ENCODE measurements at places on chromosomes 5 and 9. TPM values are rescaled to one million over a fixed set of nuclear protein-coding genes. Genes with fewer than 3 reads are reported as not detected.
A peak's percentile ranks its signal among the peaks of the same experiment; 100 is the strongest.

- peak overlapping the region; percentile 4 for H3K4me3 ChIP-seq
- H3K27me3 ChIP-seq = no peaks in the 10 kb centered on the region
- peak; percentile 40 for DNase-seq
- no peaks in the 10 kb centered on the region for H3K36me3 ChIP-seq
- peaks cover 95% of the 10 kb centered on the region for H3K4me1 ChIP-seq
Observed at GRCh38 chr5:170333161-170333910, 35.8 kb upstream of the LCP2 start.

DNA sequence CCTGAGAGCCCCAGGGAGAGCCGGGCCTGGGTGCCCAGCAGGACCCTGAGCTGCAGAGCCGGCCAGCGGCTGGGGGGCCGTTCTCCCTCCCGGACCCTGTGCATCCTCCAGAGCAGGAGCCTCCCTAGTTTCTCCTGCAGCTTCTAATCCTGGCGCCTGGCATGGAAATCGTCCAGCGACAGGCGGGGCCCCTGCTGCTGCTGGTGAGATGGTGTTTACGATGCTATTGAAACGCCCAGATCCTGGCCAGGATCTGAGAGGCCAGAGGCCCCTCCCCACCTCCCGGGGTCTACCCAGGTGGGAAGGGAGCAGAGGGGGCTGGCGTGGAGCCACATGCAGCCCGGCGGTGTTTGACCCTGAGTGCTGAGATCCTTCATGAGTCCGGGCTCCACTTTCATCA, 38.2 kb upstream of the CEP72 start:
- H3K4me1 ChIP-seq = no peaks in the 10 kb centered on the region
- no peaks in the 10 kb centered on the region for H3K36me3 ChIP-seq
- H3K27me3 ChIP-seq = peaks cover 47% of the 10 kb centered on the region
- no peak for DNase-seq
- H3K27ac ChIP-seq = no peak overlapping the region

DNA sequence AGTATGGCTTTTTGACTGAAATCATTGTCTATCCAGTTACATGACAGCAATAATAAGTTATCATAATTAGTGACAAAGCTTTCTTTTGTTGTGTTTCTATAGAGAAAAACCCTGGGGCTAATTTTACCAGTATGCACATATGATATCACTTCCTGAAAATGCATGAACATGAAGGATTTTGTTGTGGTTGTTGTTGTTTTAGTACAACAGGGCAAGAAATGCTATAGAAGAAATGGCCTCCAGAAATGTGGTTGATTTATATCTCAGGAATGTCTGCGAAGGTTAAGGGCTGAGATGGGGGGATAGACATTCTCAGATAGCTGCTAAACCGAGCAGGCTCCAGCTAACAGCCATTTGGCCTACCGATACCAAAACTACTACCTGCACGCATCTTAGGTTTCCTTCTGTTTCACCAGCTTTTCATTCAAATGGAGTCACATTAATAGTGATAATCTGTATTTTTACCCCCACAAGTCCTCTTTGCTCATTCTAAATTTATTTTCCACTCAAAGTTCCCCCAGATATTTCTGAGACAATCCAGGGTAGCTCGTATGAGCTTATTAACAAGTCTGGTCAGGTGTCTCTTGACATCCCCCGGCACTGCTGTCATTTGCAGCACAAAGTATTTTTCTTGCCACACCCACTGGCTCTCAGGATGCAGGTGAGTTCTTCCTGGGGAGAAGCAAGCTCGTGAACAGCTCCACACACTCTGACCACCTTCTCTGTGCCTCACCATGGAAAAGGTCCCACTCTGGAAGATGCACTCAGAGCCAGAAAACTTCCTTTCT, 232.4 kb upstream of the GAS1 start:
- no peaks in the 10 kb centered on the region for H3K4me1 ChIP-seq
- H3K27ac ChIP-seq = no peak overlapping the region
- H3K36me3 ChIP-seq = no peaks in the 10 kb centered on the region
- H3K27me3 ChIP-seq = no peaks in the 10 kb centered on the region
- no peak for DNase-seq
- H3K4me3 ChIP-seq = no peak overlapping the region

The SCGB3A2 gene
- total RNA-seq = not detected

GRCh38 chr9:130879863-130880411, 16.7 kb downstream of the QRFP start:
- H3K4me1 ChIP-seq = no peaks in the 10 kb centered on the region
- no peak overlapping the region for H3K27ac ChIP-seq
- no peaks in the 10 kb centered on the region for H3K27me3 ChIP-seq
- DNase-seq = no peak

- H3K4me3 ChIP-seq = no peak overlapping the region
- H3K27me3 ChIP-seq = no peaks in the 10 kb centered on the region
- H3K27ac ChIP-seq = no peak overlapping the region
Observed at GRCh38 chr5:36936309-36936708, 59.7 kb downstream of the NIPBL start.

- no peak overlapping the region for H3K4me3 ChIP-seq
- no peaks in the 10 kb centered on the region for H3K27me3 ChIP-seq
- peaks cover 5% of the 10 kb centered on the region for H3K4me1 ChIP-seq
Observed at GRCh38 chr5:56039985-56040384, 45.2 kb upstream of the IL6ST start.

The QRFP gene
- total RNA-seq = not detected

GRCh38 chr5:84281383-84281782, 103.3 kb downstream of the EDIL3 start:
- H3K4me3 ChIP-seq = no peak overlapping the region
- no peaks in the 10 kb centered on the region for H3K27me3 ChIP-seq
- DNase-seq = no peak

- no peak overlapping the region for H3K27ac ChIP-seq
- H3K4me3 ChIP-seq = no peak overlapping the region
- no peaks in the 10 kb centered on the region for H3K4me1 ChIP-seq
- H3K36me3 ChIP-seq = no peaks in the 10 kb centered on the region
Observed at GRCh38 chr5:61896811-61897210, 409.2 kb upstream of the KIF2A start.

GRCh38 chr9:113592876-113593575, 129.5 kb downstream of the RGS3 start:
- H3K4me3 ChIP-seq = no peak overlapping the region
- H3K27me3 ChIP-seq = no peaks in the 10 kb centered on the region
- peaks cover 33% of the 10 kb centered on the region for H3K4me1 ChIP-seq
- H3K36me3 ChIP-seq = peaks cover 16% of the 10 kb centered on the region

Measured in T-cell (primary cell).